Stimulated activated CD4-positive, alpha-beta T cell treated with anti-CD3 and anti-CD28 coated beads, Interleukin-12 subunit alpha, Interleukin-12 subunit beta, amount 100 ng/mL, for 24 hours (primary cell): ENCODE measurements at places on chromosomes 7 and 10.

DNA sequence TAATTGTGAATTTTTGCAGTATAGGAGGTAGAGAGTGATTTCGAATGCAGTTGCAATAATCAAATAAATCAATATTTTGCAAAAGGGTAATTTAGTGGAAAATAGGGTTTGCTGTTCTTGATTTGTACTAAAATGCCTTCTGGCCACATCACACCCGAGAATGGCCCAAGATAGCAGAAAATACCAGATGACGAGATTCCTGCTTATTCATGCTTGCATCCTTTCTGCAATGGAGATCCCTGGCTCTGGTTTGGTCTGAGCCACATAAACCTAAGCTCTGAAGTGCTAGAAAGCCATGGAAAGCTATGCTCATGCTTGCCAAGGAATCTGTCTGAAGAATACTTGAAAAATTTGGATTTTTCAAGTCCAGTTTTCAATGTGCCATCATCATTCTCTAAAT lies 634.2 kb upstream of the COBL start:
- DNase-seq, result no peak

GRCh38 chr7:1388703-1389335 lies 70.5 kb downstream of the MICALL2 start:
- DNase-seq, result no peak

DNA sequence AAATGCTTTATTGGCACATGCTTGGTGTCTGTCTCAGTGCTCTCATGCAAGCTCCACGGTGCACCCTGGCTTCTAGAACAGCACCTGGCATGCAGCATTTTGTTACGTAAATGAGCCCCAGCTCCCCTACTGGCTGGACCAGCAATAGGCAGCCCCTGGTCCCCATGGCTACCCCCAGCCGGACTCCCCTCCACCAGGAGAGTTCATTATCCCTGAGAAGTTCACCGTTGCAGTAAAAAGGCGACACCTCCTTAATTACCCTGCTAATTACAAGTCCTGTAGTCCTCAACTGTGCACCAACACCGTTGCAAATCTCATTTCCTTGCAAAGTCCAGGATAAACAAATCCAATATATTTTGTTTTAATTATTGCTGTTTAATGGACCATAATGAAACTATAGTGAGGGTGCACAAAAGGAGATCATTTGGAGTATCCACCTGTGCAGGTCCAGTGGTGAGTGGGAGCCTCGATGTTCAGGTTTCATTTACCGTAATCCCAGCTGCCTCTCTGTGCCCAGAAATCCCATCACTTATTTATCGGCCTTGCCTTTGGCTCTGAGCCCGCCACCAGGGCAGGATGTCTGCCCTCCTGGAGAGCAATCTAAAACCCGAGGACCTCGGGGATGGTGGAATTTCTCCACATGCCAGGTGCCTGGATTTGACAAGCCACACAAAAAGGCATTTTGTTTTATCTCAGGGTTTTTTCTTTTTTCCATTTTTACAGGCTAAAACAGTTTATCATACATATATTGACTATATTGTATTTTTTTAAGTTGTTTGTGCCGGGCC lies 12.8 kb upstream of the DRGX start:
- no peak for DNase-seq

DNA sequence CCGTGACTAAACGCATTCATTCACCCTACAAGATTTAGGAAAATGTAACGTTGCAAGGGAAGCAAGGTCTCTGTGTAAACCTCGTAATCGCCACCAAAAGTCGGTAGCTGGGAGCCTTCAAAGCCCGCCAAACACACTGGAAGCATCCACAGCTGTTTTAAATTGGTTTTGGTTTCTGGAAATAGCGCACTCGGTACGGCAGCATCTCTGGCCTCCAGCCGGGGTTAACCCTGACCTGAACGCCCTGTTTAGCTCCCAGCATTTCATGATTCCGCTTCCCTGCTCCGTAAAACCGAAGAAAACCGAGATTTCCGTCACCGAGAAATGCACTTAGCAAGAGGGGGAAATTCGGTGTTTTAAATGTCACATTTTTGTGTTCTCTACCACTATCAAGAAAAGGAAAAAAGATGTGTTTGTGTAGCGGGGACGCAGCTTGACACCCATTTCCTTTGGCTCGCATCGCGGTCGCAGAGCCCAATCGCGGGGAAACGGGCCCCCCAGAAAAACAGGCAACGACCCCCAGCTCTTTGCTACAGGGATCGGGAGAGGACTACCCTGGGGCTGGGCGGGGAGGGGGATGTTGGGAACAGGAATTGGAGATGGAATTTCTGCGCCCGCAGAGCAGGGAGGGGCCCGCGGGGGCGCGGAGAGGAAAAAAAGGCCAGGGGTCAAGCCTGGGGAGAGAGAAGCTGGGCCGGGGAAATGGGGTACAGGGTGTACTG lies 646 bp downstream of the SGCE start:
- no peak for DNase-seq

DNA sequence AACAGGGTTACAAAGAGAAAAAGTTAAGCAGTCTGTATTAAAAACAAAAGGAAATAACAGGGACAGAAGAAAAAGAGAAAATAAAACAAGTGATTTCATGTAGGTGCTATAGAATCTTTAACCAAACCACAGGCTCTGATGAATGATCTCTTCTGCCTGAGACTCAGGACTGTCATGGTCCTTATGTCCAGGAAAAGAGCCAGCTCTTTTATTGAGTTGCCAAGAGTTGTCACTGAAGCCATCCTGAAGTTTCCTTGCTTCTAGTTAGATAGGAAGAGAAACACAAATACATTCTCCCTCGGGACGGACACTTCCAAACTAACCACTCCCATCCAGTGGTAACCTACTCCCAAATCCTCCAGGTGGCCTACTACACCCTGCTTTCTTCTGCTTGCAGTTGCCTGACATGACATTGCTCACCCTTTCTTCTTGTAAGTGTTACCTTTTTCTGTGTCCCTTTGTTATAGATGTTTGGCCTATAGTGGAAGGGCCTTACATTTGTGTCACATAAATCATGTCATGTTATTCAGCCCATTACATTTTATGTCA lies 346.7 kb downstream of the NRG3 start:
- DNase-seq, result no peak

DNA sequence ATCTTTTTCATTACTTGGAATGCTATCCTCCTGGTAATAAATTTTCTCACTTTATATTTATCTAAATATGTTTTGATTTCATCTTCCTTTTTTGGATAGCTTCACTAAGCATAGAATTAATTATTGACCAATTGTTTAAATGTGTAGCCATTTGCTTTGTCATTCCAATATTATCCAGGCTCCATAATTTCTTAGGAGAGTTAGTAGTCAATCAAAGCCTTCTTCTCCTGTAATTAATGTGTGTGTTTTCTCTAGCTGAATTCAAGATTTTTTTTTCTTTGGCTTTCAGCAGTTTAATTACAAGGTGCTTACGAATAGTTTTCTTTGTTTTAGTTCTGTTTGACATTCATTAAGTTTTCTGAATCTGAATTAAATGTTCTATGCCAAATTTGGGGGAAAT lies 545.9 kb upstream of the CELF2 start:
- no peak for DNase-seq

GRCh38 chr7:85286446-85286845 lies 99.6 kb upstream of the SEMA3D start:
- no peak for DNase-seq

- no peak for DNase-seq
Measured at GRCh38 chr10:13704964-13705363, 118.2 kb downstream of the PRPF18 start.

GRCh38 chr7:55592492-55592891 lies 20.2 kb upstream of the VOPP1 start:
- no peak for DNase-seq

DNA sequence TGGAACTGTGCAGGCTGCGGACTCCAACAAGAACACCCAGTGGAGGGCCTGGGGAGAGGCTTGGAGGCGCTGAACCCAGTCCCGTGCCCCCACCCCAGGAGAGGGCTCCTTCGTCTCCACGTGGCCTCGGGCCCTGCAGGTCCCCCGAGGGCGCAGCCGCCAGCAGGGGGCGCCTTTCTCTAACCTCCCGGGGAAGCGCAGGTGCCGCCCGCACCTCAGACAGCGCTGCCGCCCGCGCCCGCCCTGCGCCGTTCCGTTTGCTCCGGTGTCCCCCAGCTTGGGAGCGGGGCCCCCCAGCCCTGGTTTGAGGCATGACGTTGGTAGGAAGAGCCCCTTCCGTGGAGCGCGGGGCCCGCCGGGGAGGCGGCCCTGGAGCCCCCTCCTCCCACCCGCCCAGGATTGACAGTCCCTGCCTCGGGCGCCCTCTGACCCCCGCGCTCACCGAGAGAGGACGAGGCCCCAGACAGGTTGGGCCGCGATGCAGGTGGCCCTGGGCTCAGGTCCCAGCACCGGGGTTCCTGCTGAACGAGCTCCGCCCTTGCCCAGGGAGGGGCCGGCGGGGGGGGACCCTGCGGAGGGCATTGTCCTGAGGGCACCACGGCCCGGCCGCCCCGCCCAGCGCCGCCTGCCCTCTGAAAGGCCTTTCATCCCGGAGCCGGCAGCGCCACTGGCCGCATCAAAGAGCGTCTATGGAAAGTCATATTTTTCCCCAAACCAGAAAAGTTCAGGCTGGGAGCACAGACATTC lies 42.8 kb downstream of the FOXL3 start:
- peak; percentile 80 for DNase-seq

- no peak for DNase-seq
Measured at GRCh38 chr7:149686449-149686848, 86.9 kb downstream of the ZNF467 start.

DNA sequence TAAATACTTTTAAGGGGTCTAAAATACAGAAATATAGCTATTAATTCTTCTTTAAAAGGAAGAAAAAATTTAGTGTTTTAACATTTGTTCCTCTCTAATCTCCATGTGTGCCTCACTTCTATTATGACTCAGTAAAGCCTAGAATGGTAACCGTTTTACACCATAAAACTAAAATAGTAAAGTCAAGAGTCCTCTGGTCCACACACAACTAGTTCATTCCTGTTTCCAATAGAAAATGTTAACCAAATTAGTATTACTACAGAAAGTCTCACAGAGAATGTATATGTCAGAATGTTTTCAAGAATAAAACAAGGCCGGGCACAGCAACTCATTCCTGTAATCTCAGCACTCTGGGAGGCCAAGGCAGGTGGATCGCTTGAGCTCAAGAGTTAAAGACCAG lies 55.8 kb downstream of the CNOT4 start:
- no peak for DNase-seq

DNA sequence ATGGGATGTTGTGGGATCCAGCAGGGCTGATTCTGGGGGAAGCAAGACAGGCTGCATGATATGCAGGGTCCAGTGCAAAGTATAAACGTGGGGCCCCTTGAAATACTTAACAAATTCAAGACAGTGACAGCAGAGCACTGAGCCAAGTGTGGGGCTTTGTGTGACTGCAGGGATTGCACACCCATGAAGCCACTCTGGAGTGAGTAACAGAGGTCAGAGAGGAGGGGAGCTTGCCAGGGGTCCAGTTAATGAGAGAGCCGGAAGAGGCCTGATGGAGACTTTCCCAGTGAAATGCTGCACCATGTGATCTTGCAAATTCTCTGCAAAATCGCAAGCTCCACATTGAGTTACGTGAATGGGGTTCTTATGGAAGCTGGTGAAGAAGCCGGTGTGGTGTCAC lies 5.6 kb downstream of the NPVF start:
- DNase-seq, result no peak

DNA sequence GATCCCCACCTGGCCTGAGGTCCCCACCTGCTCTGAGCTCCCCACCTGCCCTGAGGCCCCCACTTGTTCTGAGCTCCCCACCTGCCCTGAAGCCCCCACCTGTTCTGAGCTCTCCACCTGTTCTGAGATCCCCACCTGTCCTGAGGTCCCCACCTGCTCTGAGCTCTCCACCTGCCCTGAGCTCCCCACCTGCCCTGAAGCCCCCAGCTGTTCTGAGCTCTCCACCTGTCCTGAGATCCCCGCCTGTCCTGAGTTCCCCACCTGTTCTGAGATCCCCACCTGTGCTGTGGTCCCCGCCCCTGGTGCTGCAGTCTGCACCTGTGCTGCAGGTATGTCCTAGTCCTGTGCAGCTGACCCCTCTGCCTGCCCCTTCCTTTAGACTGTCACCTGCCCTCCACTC lies 561.6 kb downstream of the TCERG1L start:
- DNase-seq, result no peak

DNA sequence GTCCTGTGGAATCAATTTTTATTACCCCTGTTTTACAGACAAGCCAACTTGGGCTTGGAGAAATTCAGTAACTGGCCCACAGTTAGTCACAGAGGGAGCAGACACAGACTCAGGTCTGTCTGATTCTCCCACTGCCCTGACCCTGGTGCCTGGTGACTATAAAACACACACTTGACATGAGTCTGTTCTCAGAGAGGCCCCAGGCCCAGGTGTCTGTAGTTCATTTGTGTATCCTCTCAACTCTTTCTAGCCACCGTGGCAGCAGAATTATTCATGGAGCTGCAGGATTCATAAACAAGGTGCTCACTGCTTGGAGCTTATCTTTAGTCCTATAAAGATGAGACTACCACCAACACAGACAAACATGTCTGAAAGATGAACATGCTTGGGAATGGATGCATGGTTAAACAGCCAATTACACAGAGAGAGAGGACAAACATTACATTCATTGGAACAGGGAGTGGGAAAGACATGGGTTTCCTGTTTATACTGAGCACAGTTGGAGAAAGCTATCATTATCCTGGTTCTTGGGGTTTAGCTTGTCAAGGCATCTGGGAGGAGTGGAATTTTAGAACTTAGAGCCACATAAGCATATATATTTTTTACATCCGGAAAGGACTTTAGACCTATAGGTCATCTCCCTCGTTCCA lies 79.1 kb upstream of the PDCD4 start:
- no peak for DNase-seq

DNA sequence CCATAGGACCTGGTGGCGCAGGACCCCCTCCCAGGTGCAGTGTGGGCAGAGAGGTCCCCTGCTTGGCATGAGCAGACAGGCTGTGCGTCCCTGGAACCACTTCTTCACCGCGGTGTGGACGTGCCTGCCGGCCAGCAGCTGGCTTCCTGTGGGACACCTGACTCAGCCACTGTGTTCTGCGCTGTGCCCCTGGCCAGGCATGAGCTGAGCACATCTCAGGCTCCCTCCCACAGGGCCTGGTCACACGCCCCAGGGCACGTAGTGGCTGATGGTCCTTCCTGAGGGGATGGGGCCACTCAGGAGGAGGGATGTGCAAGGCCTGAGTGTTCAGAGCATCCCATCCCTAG lies 3.5 kb upstream of the DEPP1 start:
- no peak for DNase-seq

- DNase-seq, result no peak
Measured at GRCh38 chr7:32378988-32379387, 111.2 kb downstream of the LSM5 start.
